ENCODE measurements at places on chromosomes 13 and 19. TPM values are rescaled to one million over a fixed set of nuclear protein-coding genes. Genes with fewer than 3 reads are reported as not detected.

Gene CEACAM3
- total RNA-seq: 0.25 TPM

Gene PINLYP
- 3.0 TPM for total RNA-seq

DNA sequence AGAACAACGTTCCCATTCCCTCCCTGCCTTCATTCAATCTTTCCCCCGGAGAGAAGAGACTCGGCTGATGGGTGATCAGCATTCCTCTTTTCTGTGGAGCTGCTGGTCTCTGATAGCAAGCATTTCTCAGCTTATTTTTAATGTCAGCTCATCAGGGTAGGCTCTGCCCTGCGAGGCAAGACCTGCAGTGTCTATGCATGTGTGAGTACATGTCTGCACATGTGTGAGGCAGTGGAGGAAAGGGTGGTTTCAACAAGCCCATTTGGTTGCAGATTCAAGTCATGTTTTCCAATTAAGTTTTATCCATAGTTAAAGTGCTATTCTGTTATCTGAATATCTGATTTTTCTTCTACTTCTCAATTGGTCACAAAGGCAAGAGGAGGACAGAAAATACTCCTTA is 19.5 kb downstream of the SLC10A2 start:
- no peak for ATAC-seq

DNA sequence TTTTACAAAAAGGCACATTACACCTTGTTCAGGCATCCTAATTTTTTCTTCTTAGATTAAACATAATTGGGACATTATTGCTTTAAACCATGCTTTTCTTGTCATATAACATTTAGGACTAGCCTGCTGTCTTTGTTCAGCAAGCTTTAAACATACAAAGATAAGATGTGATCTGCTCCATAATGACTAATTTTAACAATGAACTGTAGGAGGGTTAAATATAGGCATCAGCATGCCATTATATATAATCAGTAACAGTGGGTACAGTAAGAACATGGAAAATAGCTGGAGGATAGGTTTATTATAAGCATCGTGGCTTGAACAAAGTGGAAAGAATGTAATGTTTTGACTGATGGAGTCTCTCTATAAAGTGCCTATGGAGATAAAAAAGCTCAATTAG is 661.7 kb downstream of the SLITRK6 start:
- ATAC-seq: no peak

- no peak for ATAC-seq
Observed at GRCh38 chr13:102643656-102644055, 46.9 kb downstream of the TPP2 start.

Gene GPR183
- total RNA-seq: 1.00 TPM

DNA sequence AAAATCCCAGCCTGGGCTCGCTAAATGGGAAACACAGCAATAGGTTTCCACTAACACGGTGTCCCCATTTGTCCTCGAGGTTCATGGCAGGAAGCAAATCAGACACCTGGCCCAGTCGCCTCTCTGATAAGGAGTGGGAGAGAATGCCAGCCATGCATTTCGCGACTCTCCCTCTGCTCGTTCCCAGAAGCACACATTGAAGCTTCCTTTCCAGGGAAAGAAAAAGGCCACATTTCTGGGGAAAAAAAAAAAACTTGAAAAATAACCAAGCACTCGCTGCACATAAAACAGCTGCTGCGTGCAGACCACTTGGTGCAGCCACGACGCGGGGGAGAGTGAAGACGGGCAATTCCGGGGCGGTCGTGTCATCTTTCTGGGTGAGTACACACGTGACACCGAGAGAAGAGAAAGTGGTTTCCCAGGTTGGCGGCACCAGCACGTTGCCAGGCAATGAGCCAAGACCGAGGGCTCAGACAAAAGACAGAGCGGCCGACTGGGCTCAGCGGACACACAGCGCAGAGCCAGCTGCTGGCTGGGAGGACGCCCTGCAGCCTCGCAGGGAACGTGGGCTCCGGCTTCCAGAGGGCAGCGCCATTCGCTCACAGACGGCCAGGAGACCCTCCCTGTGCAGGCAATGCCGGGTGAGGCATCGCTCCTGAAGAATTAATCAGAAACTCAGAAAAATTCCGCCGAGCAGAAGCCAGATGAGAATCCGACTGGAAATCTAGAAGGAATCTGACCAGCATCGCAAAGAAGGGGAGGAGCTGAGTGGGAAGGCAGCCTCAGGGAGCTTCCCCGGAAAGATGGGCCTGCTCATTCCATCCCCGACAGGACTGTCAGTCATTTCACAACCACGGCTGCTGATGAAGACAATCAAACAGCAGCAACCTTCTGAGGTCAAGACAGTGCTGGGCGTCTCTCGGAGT is 83.2 kb upstream of the IRS2 start:
- ATAC-seq: peak; percentile 52

Gene EHD2
- total RNA-seq: 0.27 TPM

Gene RAB3A
- 27.7 TPM for total RNA-seq

Gene SPACA4
- total RNA-seq: not detected

GRCh38 chr13:20363172-20363571 is 131.1 kb upstream of the GJB6 start:
- ATAC-seq: no peak
